ENCODE measurements at places on chromosomes 16 and 17.

DNA sequence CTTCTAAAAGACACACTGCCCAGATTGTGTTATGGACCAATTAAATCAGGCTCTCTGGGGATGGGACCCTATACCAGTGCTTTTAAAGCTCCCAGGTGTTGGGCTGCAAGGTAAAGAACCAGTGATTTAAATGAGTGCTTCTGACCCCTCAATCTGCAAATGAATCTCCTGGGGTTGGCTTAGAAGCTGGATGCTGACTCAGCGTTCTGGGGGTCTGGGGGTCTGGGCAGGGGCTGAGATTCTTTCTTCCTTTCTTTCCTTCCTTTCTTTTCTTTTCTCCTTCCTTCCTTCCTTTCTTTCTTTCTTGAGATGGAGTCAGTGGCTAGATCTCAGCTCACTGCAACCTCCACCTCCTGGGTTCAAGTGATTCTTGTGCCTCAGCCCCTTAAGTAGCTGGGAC lies 2.0 kb upstream of the TVP23A start:
- DNase-seq = no peak

GRCh38 chr16:89280546-89281188 lies 63.2 kb downstream of the ZNF778 start:
- no peak for DNase-seq

GRCh38 chr17:62808576-62808970 lies 459 bp upstream of the MARCHF10 start:
- DNase-seq = no peak

DNA sequence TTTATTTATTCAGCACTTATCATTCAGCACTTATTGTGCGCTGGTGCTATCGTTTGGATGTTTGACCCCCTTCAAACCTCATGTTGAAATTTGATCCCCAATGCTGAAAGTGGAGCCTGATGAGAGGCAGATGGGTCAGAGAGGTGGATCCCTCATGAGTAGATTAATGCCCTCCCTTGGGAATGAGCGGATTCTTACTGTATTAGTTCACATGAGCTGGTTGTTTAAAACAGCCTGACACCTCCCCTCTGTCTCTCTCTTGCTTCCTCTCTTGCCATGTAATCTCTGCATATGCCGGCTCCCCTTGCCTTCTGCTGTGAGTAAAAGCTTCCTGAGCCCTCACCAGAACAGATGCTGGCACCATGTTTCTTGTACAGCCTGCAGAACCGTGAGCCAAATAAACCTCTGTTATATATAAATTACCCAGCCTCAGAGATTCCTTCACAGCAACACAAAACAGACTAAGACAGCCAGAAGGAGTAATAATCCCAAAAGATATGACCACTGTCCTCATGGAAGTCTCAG lies 111.1 kb downstream of the CACNG3 start:
- no peak for DNase-seq

DNA sequence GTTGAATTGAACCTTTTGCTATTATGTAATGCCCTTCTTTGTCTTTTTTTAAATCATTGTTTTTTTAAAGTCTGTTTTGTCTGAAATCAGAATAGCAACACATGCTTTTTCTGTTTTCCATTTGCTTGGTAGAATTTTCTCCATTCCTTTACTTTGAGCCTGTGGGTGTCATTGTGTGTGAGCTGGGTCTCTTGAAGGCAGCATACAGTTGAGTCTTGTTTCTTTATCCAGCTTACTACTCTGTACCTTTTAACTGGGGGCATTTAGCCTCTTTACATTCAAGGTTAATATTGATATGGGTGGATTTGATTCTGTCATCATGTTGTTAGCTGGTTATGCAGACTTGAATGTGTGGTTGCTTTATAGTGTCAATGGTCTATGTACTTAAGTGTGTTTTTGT lies 292.0 kb downstream of the MAP2K4 start:
- DNase-seq = no peak

DNA sequence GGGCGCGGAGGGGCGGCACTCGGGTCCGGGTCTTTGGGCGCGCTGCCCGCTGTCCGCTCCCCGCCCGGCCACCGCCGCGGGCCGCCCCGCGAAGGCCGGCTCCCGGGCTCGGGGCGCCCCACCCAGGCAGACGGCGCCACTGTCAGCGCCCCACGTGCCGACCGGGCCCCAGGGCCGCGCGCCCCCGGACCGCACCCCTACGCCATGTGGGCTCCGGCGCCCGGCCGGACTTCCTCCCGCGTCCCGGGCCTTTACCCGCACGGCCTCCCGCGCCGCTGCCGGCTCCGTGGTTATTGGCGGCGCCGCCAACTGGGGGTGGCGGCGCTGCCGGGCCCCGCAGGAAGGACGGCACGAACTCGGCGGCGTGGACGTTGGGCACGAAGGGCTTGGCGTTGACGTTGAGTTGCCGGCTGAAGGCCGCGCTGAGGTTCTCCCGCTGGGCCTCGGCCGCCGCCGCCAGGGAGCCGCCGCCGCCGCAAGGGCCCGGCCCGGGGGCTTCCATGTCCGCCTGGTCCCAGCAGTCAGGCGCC lies 577 bp downstream of the GSPT1 start:
- DNase-seq = no peak

DNA sequence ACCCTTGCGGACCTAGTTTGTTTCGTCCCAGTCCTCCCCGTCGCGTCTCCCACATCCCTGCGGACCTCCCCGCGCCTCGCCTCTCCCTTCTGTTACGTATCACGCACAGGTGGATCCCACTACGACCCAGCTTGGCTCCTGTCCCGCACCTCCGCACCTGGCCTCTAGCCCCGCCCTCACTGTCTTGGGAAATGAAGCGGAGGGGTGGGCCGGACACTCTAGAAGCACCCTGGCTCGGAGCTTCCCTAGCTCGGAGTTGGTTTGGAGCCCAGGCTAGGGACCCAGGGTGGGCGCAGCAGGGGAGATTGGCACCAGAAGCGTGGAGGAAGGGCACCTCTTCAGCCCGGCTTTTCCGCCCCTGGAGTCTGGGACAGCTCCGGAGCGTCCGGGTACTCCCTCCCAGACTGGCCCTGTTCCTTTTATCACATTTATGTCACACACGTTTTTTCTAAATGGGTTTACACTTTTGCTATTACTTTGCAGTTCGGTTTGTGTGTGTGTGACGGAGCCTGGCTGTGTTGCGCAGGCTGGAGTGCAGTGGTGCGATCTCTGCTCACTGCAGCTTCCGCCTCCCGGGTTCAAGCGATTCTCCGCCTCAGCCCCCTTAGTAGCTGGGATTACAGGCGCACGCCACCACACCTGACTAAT lies 1.4 kb upstream of the CEMP1 start:
- no peak for DNase-seq

DNA sequence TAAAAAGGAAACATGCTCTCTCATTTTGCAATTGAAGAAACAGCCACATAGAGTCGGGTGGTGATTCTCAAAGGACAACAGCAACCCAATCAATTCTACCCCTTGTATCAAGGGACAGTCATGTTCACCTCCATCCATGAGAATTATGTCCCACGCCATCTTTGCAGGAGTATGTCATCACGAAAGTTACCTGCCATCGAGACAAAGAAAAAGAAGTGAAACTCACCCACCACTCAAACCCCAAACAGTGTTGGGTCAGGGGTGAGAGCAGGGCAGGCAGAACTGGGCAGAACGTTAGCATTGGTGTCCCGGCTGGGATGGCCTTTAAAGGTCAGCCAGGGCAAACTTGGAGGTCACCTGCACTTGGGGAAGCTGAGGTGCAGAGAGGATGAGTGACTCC lies 24.2 kb upstream of the HNF1B start:
- no peak for DNase-seq

- peak; percentile 76 for DNase-seq
Measured at GRCh38 chr16:66406534-66407221, 20.4 kb upstream of the BEAN1 start.

GRCh38 chr17:39777534-39778365 lies 40.0 kb downstream of the GRB7 start:
- no peak for DNase-seq

DNA sequence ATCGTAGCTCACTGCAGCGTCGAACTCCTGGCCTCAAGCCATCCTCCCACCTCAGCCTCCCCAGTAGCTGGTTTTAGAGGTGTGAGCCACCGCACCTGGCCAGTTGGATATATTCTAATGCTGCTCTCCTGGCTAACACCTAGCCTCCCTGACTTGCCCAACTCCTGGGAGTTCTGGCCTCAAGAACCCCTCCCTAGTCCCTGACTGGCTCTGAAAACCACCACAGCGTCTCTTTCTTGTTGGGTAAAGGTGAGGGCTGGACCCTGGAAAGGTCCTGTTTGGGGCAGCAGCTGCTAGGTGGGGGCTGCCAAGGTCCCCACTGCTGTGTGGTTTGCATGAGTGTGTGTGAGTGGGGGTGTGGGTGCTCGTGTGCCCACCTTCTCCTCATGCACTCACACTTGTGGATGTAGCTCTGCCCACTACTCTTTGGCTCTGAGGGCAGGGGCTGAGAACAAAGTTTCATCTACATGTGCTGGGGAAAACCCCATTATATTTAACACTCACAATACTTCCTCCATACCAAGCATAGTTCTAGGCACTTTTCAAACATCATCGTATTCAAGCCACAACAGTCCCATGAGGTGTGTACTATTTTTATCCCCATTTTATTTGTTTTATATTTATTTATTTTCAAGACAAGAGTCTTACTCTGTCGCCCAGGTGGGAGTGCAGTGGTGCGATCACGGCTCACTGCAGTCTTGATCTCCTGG lies 7.1 kb upstream of the SPNS3 start:
- DNase-seq = no peak

DNA sequence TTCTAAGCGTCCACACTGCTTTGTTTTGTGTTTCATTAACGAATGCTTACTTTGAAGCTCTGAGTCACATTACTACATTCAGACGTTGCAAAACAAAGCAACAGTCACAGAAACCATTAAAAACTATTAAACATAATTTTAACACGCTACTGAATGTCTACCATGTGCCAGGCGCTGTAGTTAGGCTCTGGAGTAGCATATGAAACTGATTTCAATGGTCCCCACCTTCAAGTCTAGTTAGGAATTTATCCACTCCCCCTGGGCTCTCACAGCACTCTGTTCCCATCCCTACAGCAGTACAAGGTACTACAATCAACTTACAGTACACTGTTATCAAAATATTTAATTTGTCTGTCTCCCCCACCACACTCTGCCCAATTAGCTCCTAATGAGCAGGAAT lies 631 bp downstream of the UTP6 start:
- DNase-seq = no peak

GRCh38 chr17:31144428-31144827 lies 49.7 kb downstream of the NF1 start:
- no peak for DNase-seq

DNA sequence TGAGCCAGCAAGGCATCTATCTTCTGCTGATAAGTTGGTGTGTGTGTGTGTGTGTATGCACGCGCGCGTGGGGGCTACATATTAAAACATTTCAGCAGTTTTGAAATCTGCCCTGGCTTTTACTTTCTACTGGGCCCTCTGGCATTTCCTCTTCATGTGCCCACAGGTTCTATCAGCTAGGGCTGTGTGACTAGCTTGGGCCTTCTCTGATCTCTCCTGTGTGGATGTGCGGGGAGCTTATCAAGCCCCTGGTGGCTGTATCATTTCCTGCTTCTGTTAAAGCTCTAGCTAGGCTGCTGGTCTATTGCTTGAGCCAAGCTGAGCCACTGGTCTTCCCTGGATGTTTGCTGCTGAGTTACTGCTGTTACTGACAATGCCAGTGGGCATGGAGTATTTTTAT lies 132.5 kb downstream of the AATF start:
- DNase-seq = no peak

- DNase-seq = no peak
Measured at GRCh38 chr16:63890081-63890480, 1231.8 kb downstream of the CDH11 start.

GRCh38 chr17:63116967-63117830 lies 151.2 kb downstream of the TANC2 start:
- no peak for DNase-seq
